ENCODE measurements at places on chromosomes 13 and 19.

DNA sequence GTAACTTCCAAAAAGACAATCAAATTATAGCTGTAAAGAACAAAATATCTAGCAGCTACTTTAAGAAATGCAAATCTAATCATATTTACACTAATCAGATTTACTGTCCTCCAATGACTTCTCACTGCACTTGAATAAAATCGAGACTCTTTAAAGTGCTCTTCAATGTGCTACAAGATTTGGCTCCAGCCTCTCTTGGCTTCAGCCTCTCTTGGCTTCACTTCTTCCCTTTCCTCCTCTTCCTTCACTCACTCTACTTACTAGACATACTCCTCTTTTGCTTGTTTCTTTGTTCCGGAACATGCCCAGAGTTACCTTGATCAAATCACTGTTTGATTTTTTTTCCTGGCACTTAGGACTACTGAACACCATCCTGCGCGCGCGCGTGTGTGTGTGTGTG is 495.4 kb downstream of the LMO7 start:
- no peak for DNase-seq

DNA sequence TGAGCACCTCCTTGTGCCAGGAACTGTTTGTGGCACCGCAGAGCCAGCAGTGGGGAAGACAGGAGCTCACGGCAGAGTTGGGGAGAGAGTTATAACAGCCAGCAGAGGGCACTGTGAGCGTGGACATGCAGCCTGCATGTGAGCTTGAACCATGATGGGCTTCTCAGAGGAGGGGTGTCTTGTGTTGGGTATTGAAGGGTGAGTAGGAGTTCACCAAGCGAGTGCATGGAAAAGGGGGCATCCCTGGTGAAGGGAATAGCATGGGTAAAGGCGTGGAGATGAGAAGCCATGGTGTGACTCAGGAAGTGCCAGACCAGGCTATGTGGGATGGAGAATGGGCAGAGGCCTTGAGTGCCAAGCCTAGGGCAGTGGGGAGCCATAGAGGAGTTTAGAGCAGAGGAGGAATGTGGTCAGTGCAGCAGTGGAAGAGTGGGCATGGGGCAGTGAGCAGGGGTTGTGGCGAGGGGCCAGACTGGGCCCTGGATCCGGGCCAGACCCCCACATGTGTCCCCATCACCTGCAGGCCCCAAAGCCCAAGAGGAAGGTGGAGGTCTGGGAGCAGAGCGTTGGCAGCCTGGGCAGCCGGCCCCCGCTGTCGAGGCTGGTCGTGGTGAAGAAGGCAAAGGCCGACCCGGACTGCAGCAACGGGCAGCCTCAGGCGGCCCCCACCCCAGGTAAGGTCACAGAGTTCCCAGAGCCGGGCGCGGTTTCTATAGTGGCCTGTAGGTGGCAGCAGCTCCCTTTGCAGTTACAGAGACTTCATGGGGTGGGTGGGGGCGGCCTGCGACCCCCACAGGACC is 11.8 kb upstream of the SHD start:
- peak; percentile 79 for DNase-seq

GRCh38 chr13:51501096-51501495 is 48.3 kb upstream of the INTS6 start:
- no peak for DNase-seq

- DNase-seq = no peak
Measured at GRCh38 chr13:21355304-21355703, 103.8 kb downstream of the ZDHHC20 start.

DNA sequence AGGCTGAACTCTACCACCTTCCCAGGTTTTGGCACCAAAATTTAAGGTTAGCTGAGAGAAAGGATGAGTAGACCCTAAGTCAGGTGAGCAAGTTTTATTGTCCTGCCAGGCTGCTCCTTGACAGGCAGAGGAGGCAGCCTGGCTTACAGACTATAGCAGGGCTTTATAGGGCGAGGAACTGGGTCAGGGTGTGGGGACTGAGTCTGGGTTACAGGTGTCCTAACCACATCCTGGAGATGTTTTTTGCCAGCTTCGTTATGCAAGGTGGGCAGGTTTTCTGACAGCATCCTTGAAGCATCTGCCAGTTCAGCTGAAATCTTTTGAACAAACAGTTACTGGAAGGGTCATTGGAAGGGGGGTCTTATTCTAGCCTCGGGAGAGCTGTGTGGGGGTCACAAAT is 905.7 kb upstream of the SLITRK5 start:
- DNase-seq = no peak
